ENCODE measurements at places on chromosomes 4 and X. TPM values are rescaled to one million over a fixed set of nuclear protein-coding genes. Genes with fewer than 3 reads are reported as not detected.

Gene BST1
- 5.3 TPM for total RNA-seq

Gene P2RY4
- total RNA-seq: not detected

DNA sequence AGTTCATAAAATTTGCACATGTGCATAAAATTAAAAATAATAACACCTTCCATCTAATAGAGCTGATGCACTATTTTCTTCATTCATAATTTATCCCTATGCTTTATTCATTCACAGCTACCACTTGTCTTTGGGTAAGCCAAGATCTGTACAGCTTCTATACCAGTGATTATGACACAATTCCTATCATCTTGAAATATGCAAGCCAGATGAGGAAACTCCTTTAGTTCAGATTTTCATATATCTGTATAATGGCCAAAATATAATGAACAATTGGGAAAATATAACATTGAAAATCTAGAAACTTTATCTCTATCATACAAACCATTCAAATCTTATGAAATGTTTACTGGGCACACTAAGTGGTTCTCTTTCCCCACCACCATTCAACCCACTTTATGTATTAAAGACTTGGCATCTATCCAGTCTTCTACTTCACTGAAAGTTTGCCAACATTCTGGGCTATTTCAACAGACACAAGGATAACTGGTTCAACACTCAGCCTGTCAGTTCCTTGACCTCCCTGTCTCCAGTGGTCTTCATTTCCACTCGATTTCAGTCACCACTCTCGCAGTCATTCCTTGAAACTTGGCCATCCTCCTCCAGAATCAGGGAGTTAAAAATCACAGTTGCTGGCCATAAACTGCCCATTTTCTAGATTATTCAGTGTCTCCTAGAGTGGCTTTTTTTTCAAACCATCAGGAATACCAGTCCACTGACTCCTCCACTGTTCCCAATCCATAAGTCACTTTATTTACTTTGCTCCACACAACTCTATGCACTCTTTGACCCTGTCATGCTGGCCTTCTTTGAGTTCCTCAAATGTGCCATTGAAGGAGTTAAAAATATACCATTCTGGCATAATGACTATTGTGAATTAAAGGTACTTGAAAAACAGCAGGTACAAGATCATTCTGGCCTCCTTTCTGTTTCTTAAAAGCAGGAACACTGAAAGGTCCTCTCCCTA is 85.5 kb downstream of the CAMK2D start:
- H3K4me1 ChIP-seq: no peaks in the 10 kb centered on the region
- no peaks in the 10 kb centered on the region for H3K27me3 ChIP-seq
- H3K4me3 ChIP-seq: no peak overlapping the region
- H3K27ac ChIP-seq: no peak overlapping the region
- no peak for DNase-seq

DNA sequence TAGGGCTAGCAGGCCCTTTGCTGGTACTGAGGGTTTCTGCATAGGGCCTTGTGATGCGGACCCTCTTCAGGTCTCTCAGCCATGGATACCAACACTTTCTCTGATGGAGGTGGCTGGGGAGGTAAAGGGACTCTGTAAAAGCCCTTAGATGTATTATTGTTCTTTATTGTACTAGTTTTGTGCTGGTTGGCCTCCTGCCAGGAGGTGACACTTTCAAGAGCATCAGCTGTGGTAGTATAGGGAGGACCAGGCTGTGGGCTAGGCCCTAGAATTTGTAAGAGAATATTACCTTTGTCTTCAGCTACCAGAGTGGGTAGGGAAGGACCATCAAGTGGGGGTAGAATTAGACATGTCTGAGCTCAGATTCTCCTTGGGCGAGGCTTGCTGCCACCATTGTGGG is 936.3 kb downstream of the CENPC start:
- no peaks in the 10 kb centered on the region for H3K36me3 ChIP-seq
- H3K27me3 ChIP-seq: no peaks in the 10 kb centered on the region
- H3K4me3 ChIP-seq: no peak overlapping the region
- DNase-seq: no peak

- DNase-seq: no peak
- peaks cover 5% of the 10 kb centered on the region for H3K36me3 ChIP-seq
- H3K4me3 ChIP-seq: no peak overlapping the region
- no peaks in the 10 kb centered on the region for H3K4me1 ChIP-seq
- H3K27me3 ChIP-seq: no peaks in the 10 kb centered on the region
- no peak overlapping the region for H3K27ac ChIP-seq
Measured at GRCh38 chrX:48945517-48946348, 11.7 kb downstream of the OTUD5 start.

Measured in sigmoid colon (tissue), 7 donors.